ENCODE measurements at places on chromosomes 6 and 20. TPM values are rescaled to one million over a fixed set of nuclear protein-coding genes. Genes with fewer than 3 reads are reported as not detected.
A peak's percentile ranks its signal among the peaks of the same experiment; 100 is the strongest.

RBM24 gene
- 15.7 TPM for total RNA-seq

VSTM2L gene
- 6.4 TPM for total RNA-seq

GRCh38 chr6:48471326-48471725 is 360.3 kb upstream of the PTCHD4 start:
- no peak for DNase-seq

GRCh38 chr20:63127700-63128364 is 88.1 kb downstream of the YTHDF1 start:
- peak; percentile 42 for DNase-seq
